ENCODE measurements at places on chromosomes 7 and 10.

GRCh38 chr10:79178614-79179163 is 109.9 kb downstream of the ZMIZ1 start:
- no peak for DNase-seq

DNA sequence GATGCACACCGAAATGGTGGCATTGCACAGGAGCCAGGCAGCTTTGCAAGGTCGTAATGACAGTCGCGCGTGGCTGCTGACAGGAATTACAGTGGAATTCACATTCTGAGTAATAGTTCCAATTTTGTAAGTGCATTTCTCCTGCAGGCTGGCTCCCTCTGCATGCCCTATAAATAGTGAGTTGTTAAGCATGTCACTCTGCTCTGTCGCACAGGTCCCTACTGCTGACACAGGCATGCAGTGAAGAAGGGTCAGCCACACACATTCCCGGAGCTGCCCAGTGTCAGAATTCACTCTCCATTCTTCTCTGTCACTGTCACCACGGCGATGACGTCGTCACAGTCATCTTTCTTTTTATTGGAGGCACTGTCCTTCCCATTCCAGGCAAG is 49.2 kb upstream of the SHH start:
- DNase-seq = no peak

DNA sequence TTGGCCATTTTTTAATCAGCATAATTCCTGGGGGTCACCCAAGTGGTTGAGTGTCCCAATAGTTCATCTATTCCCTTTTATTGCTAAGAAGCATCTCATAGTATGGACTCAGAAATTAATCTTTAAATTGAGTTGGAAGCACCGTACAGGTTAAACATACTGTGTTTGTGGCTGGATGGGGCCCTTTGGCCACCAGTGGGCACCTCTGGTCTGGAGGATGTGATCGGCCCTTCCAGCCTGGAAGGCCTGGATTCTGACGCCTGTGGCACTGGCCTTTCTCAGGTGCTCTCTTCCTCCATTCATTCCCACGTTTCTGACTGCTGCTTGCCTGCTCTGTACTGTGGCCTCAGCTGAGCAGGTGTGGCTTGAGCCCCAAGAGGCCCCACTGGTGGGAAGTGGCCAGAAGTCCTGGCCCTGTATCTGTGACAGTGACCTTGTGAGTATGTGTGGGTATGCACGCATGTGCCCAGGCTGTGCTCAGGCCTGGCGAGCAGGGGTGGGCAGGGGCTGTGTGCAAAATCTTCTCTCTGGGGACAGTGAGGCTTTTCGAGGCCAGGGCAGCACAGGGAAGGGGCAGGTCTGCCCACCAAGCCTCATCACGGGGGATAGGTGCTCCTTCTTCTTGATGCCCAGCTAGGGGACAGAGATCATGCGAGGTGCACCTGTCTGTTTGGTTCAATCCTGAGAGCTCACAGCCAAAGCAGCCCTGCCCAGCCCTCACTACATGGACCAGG is 30.1 kb downstream of the LDB3 start:
- DNase-seq = no peak

DNA sequence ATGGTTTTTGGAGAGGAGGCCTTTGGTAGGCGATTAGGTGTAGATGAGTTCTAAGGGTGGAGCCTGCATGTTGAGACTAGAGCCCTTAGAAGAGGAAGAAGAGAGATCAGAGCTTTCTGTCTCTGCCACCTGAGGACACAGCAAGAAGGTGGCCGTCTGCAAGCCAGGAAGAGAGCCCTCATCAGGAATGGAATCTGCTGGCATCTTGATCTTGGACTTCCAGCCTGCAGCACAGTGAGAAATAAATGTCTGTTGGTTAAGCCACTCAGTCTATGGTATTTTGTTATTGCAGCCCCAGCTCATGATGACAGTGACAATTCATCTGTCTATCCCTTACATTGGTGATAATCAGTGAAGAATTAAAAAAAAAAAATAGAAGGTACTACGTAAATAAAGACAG is 335.2 kb downstream of the PRPF18 start:
- DNase-seq = no peak

All from activated naive CD4-positive, alpha-beta T cell treated with anti-CD3 and anti-CD28 coated beads, Interleukin-2, amount 50 U/mL, for 72 hours (primary cell).